ENCODE measurements at places on chromosomes 16 and 17.

- DNase-seq: no peak
Measured at GRCh38 chr16:68259007-68259825, 5.1 kb upstream of the SLC7A6 start.

GRCh38 chr16:70428178-70428998, 10.5 kb downstream of the ST3GAL2 start:
- peak; percentile 76 for DNase-seq

DNA sequence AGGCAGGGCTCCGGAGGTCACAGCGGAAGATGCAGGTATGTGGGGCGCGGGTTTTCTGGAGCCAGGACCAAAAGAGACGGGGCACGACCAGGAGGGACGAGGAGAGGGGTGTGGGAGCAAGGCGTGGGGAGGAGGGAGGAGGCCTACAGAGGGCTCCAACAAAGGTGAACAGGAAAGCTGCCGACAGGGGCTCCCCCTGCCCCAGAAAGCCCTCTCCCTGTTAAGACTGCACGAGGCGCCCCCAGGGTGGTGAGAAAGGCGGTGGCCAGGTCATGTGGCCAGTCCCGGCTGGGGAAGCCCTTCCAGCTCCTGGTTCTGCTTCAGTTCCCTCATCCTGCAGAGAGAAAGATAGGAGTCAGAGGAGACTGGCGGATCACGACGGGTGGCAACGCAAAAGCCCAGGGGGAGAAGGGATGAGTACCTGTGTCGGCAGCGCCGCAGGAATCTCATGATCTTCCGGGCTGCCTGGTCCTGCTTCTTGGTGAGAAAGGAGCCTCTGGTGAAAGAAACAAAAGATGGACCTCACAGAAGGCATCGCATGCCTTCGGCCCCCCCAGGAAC, 949 bp upstream of the SPAG7 start:
- peak; percentile 54 for DNase-seq

- DNase-seq: no peak
Measured at GRCh38 chr17:79613195-79613772, 2.4 kb upstream of the RBFOX3 start.

DNA sequence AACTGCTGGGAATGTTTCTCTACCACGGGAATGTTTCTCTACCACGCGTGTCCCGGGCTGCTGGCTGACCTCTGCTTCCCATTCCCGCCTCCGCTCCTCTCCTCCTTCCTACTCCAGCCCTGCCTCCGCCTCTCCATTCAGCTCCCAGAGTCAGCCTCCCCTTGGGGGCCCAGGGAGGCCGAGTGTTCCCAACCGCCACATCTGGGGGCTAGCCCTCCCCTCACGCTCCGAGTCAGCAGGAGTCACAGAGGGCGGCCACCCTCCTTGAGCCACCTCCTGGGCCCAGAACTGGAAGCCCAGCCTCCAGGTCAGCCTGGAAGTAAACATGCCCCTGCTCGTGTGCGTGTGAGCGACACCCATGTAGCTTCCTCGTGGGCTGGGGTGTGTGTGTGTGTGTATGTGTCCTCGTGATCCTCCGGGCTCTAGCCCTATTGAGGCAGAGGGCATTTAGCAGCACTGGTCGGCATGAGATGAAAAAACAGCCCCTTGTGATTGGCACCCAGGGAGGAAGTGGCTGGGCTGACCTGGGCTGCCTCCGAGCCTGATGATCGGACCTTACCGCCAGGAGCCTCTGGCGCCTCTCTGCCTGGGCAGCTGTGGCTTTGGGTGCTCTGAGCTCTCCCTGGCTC, 7.3 kb downstream of the CYGB start:
- DNase-seq: no peak

- no peak for DNase-seq
Measured at GRCh38 chr17:68288804-68289203, 2.1 kb downstream of the SLC16A6 start.

All from activated naive CD8-positive, alpha-beta T cell treated with anti-CD3 and anti-CD28 coated beads for 36 hours (primary cell).